ENCODE measurements at places on chromosomes 13 and 19. TPM values are rescaled to one million over a fixed set of nuclear protein-coding genes. Genes with fewer than 3 reads are reported as not detected.
A peak's percentile ranks its signal among the peaks of the same experiment; 100 is the strongest.

- peaks cover 11% of the 10 kb centered on the region for H3K36me3 ChIP-seq
- H3K27ac ChIP-seq, result no peak overlapping the region
- peaks cover 8% of the 10 kb centered on the region for H3K4me1 ChIP-seq
- H3K4me3 ChIP-seq, result no peak overlapping the region
Measured at GRCh38 chr13:80055847-80056246, 285.1 kb downstream of the SPRY2 start.

IRF3 gene
- 88.9 TPM for total RNA-seq

DNA sequence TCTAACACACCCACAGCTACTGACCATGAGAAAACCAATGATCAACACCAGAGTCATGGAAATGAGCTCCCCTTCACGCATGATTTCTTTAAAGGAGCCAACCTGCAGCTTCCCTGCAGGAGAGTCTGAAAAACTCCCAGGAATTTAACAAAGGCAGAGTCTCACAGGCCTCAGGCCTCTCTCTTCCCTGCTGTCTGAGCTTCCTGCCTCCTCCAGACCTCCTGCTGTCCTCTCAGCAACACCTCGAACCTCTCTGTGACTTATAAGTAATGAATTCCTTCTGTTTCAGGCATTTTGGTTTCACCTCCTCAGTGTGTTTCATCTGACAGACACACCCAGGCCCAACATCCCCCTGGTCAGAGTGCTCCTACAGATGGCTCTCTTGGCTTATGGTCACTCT, 1044.4 kb downstream of the UQCRFS1 start:
- no peak overlapping the region for H3K27ac ChIP-seq
- H3K4me1 ChIP-seq, result peaks cover 2% of the 10 kb centered on the region
- no peaks in the 10 kb centered on the region for H3K27me3 ChIP-seq
- DNase-seq, result no peak

GRCh38 chr19:1259876-1260748, 9.0 kb upstream of the CIRBP start:
- peak overlapping the region; percentile 95 for H3K27ac ChIP-seq
- peak overlapping the region; percentile 57 for H3K4me3 ChIP-seq
- DNase-seq, result no peak
- peaks cover 84% of the 10 kb centered on the region for H3K4me1 ChIP-seq
- H3K27me3 ChIP-seq, result no peaks in the 10 kb centered on the region
- H3K36me3 ChIP-seq, result peaks cover 22% of the 10 kb centered on the region

CABP5 gene
- total RNA-seq, result not detected

GRCh38 chr13:82220641-82221040, 1661.6 kb downstream of the SLITRK1 start:
- H3K27ac ChIP-seq, result no peak overlapping the region
- no peaks in the 10 kb centered on the region for H3K36me3 ChIP-seq
- no peaks in the 10 kb centered on the region for H3K27me3 ChIP-seq
- no peak overlapping the region for H3K4me3 ChIP-seq
- no peaks in the 10 kb centered on the region for H3K4me1 ChIP-seq
- DNase-seq, result no peak

MAMSTR gene
- 1.3 TPM for total RNA-seq

GRCh38 chr19:23116802-23117571, at the start of gene ZNF730:
Gene ZNF730 (plus strand): TSS chr19:23117025. CDS start chr19:23117174, 149 bp downstream.
- H3K27ac ChIP-seq, result peak within 1 kb of the TSS; percentile 96
- H3K4me1 ChIP-seq, result peaks cover 19% of the 10 kb centered on the region
- H3K27me3 ChIP-seq, result no peaks in the 10 kb centered on the region
- peak; percentile 96 for DNase-seq

- H3K27ac ChIP-seq, result no peak overlapping the region
- H3K36me3 ChIP-seq, result no peaks in the 10 kb centered on the region
- H3K4me3 ChIP-seq, result no peak overlapping the region
- no peak for DNase-seq
Measured at GRCh38 chr13:45932676-45933075, 81.1 kb upstream of the SIAH3 start.

GRCh38 chr19:1370579-1371361, 12.9 kb upstream of the NDUFS7 start:
- no peak overlapping the region for H3K4me3 ChIP-seq
- H3K36me3 ChIP-seq, result peaks cover 17% of the 10 kb centered on the region

NFKBIB gene
- 18.7 TPM for total RNA-seq

- peaks cover 7% of the 10 kb centered on the region for H3K4me1 ChIP-seq
- peak overlapping the region; percentile 40 for H3K27ac ChIP-seq
- H3K27me3 ChIP-seq, result peaks cover 26% of the 10 kb centered on the region
Measured at GRCh38 chr19:17605761-17606589, 50.5 kb downstream of the COLGALT1 start.

TGDS gene
- total RNA-seq, result 7.2 TPM
